ENCODE measurements at places on chromosomes 6 and 20.

GRCh38 chr6:141167945-141168344 is 964.8 kb upstream of the GJE1 start:
- no peak for DNase-seq

DNA sequence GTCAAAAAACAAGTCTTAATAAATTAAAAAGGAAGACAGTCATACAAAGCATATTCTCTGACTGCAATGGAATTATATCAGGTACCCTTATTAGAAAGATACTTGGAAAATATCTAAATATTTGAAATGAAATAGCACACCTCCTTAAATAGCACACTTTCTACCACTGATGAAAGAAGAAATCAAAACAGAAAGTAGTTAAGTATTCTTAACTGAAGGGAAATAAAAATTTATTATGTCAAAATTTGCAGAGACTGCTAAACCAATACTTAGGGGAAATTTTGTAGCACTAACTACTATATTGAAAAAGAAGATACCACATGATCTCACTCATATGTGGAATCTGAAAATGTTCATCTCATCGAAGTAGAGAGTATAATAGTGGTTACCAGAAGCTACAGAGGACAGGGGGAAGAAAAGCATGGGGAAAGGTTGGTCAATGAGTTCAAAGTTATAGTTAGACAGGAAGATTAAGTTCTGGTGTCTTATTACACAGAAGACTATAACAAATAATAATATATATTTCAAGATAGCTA is 112.2 kb downstream of the ASCC3 start:
- no peak for DNase-seq

DNA sequence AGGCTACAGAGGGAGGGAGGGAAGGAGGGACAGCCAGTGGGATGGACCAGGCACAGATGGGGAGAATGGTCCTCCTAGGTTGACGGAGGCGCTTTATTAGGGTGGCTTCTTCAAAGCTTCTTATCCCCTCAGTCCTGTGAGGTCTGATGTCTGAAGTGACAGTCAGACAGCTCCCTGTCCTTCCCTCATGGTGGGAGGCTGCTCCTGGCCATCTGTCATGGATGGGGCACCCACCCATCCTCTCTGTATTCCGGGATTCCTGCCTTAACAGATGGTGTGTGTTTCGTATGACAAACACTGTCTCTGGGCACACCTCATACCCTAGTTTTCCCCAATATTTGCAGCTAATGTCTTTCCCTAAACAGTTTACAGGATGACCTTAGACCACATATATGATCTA is 7.9 kb downstream of the RIN2 start:
- no peak for DNase-seq

DNA sequence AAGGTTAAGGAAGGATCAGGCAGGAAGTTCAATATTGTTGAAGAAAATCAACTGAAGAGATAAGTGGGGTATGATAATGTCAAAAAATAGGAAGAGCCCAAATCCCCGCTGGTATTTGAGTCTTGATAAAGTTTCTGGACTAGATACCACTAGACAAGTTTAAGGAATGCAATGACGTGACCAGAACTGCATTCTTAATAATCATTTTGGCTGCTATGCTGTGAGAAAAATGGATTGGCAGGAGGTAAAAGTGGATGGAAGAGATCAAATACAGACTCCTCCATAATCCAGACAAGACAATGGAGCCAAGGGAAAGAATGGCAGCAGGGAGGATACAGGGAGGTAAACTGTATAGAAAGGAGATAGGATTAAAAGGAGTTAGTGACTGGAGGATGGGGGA is 128.2 kb downstream of the COL12A1 start:
- no peak for DNase-seq

GRCh38 chr6:111633822-111634221 is 28.1 kb upstream of the TRAF3IP2 start:
- DNase-seq = no peak

DNA sequence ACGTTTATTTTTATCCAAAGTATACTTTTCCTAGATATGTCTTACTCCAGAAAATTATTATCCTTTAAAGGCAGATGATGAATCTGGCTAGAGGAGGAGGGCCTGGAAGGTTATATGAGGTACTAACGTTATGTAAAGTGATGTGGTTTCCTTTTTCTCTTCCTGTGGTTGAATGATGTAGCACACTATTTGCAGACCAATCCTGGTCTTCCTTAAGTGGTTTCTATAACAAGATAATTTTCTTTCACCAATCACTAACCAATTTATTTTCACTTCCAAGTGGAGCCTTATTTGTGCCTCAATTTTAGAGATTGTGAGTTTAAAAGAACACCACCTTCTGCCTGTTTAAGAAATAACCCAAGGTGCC is 154.6 kb upstream of the SOX4 start:
- no peak for DNase-seq

GRCh38 chr20:905396-905961 is 10.7 kb downstream of the ANGPT4 start:
- no peak for DNase-seq

DNA sequence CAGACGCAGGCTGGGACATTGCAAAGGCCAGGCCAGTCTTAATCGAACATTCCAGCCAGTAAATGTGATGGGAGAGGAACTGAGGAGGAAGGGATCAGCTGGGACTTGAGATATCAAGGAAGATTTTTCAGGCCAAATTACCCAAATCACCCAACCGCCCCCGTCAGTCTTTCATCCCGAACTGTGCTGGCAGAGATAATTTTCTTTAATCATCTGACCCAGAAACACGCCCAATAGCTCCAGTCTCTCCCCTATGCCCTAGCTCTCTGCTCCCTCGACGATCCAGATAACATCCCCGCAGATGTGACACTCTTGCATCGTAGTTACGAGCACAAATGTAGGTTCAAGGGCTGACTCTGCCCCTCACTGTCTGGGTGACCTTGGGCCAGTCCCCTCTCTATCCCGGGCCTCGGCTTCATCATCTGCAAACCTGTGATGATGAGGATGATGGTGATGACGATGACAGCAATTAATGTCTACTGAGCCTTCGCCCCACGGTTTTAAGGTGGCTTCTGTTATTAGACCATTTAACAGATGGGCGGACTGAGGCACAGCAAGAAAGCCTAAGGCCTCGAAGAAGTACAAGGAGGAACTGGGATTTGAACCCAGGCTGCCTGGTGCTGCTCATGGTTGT is 118.6 kb downstream of the PREX1 start:
- DNase-seq = no peak

GRCh38 chr6:36063318-36064060 is 35.9 kb downstream of the MAPK14 start:
- no peak for DNase-seq

GRCh38 chr20:45100563-45101245 is at the start of gene KCNS1:
Gene KCNS1 (minus strand): TSS chr20:45101127. CDS start chr20:45099236, 1,891 bp downstream.
- DNase-seq = no peak

DNA sequence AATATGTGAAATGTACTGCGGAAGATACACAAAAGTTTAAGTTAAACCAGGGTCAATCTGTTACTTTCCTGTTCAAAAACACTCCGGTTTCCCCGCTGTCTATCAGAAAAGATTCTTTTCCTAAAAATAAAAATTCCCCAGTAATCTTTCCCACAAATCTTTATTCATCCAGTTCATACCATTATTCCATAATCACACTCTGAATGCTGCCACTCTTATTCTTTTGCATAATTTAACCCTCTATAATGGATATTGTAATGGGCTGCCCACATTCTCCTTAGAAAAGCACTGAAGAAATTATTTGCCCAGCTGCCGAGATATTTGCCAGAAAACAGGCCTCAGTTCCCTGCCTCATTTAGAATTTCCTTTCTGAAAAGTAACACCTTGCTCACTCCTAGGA is 68.6 kb downstream of the EPHA7 start:
- no peak for DNase-seq

GRCh38 chr20:44336086-44336485 is 757 bp upstream of the R3HDML start:
- no peak for DNase-seq

- DNase-seq = no peak
These were observed 95.7 kb upstream of the MYLIP start for GRCh38 chr6:16033214-16033613.

Data from tongue (tissue), 3 donors.